Renal cortex interstitium (tissue), 15 donors: ENCODE measurements at places on chromosomes 6 and 20.

DNA sequence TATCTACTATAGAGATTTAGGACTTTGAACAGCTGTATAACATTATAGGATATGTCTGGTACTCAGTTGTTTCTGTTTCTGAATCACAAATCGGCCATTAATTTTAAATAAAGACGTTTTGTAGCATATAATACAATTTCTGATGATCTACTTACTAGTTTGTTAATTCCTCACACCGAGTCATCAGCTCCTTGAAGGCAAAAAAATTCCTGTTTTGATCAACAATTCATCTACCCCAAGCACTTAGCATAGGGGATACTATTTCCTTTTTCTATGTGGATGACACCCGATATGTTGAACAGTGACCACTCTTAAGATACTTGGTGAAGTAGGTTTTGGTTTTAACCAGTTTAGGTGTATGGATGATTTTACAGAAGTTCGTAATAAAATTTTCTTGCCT lies 107.3 kb downstream of the NCOA3 start:
- no peak for DNase-seq

DNA sequence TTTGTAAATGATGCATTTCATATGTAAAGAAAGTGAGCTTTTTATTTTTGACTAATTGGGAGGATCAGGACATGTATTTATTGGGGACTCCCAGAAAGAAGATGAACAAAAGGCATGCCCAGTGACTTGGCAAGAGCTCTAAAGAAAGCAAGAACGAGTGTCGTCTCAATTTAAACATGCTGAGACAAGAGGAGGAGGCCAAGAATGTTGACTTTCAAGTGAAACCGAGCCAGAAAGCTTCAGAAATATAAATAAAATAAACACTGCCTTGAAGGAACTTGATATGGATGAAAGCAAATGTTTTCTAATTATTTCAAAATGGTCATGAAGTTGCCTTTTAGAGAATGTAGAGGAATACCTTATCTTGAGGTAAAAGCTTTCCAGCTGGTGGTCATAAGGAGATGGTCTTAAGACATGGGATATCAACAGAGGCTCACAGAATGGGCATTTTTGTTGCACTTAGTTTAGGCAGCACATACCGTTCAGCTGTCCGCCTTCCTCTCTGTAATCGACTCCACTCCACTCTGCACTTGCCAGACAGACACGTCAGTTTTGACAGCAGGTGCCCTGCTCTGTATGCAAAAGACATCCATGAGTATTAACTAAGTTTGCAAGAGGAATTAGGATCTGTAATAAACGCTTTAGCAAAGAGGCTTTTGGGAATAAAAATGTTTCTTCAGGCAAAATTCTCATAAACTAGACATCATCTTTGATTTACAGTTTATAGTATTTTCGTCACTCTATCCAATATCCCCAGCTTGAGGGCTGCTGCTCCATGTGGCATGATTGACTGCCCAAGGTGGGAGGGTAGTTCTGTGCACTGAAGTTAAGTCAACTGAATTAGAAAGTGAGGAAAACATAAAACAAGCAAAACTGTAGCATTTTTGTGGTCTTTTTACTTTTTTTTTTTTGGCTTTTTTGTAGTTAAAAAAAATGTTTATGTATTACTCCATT lies 613.1 kb downstream of the PKHD1 start:
- no peak for DNase-seq

- DNase-seq: no peak
Measured at GRCh38 chr20:25864326-25864962, 167.8 kb upstream of the ZNF337 start.

GRCh38 chr6:167424700-167425099 lies 99.8 kb downstream of the TTLL2 start:
- no peak for DNase-seq

DNA sequence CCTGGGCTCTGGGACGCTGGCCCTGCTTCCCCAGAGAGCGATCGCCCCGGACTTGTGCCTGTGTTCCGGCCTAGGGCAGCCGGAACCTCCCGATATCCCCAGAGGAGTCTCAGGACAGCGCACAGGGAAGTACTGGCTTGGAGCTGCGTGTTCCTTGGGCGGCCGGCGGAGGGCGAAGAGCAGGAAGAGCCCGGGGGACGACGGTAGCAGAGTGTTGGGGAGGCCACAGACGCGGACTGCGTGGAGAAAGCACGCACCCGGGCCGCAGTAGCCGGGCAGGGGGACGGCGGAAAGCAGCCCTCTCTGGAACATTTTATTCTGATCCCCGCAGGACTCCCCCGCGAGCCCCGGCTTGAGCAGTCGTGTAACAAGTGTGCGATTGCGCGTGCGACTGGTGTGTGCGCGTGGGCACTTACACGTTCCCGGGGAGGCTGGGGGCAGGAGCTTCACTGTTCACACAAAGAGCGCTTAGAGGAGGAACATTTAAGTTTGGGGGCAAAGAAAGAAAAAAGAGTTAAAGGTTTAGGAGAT lies 36.1 kb downstream of the NCR2 start:
- no peak for DNase-seq

DNA sequence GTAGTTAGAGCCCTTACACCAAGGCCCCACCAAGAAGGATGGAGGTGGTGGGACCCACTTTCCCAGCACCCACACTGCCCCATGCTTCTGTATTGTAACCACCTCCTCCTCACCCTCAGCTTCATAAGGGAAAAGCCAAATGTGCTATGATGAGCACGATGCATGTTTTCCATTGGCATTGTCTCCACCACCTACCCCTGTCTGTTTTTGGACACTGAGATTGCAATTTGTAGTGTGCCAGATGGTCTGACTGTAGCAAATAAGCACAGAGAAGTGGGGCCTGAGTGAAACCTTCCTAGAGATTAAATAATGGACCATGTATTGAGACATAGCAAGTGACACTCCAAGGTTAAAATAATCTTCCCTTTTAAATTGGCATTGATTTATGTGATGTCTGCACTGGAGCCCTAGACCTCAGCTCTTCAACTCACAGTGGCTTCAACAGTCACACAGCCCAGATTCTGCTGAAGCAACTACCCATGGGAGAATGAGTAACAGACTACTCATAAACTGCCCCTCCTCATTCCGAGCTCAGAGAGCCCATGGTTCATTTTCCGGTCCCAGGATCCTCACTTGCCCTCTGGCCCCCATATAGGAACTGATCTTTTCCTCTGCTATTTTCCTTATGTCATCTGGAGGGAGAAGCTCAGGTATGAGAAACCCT lies 177.9 kb downstream of the COL9A1 start:
- DNase-seq: no peak

- no peak for DNase-seq
Measured at GRCh38 chr6:162952423-162952822, 224.6 kb downstream of the PACRG start.

GRCh38 chr20:19012676-19013075 lies 199.1 kb downstream of the SCP2D1 start:
- no peak for DNase-seq

- DNase-seq: no peak
Measured at GRCh38 chr6:14873781-14874441, 372.0 kb upstream of the JARID2 start.

DNA sequence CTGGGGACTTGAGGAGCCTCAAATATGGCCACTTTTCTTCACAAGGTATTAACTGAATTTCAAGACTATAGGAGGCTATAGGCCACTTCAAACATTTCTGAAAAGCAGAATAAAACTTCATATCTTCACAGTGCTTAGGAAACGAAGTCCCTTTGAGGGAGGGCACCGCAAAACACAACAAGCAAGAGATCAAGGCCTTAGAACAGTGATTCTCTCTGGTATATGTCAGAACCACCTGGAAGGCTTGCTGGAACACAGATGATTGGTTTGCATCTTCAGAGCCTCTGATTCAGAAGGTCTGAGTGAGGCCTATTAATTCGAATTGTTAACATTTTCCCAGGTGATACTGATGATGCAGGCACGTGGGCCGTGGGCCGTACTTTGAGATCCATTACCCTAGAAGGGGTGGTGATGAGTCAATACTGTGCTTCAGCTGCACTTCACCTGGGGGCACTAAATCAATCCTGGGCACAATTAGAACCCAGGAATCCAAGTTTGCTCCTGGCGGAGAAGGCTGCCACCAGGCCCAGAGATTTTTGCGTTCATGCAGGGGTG lies 10.7 kb downstream of the SUN5 start:
- no peak for DNase-seq

- DNase-seq: no peak
Measured at GRCh38 chr6:120108061-120108795, 758.7 kb upstream of the MAN1A1 start.

- DNase-seq: no peak
Measured at GRCh38 chr20:59434960-59435359, 134.5 kb downstream of the EDN3 start.

DNA sequence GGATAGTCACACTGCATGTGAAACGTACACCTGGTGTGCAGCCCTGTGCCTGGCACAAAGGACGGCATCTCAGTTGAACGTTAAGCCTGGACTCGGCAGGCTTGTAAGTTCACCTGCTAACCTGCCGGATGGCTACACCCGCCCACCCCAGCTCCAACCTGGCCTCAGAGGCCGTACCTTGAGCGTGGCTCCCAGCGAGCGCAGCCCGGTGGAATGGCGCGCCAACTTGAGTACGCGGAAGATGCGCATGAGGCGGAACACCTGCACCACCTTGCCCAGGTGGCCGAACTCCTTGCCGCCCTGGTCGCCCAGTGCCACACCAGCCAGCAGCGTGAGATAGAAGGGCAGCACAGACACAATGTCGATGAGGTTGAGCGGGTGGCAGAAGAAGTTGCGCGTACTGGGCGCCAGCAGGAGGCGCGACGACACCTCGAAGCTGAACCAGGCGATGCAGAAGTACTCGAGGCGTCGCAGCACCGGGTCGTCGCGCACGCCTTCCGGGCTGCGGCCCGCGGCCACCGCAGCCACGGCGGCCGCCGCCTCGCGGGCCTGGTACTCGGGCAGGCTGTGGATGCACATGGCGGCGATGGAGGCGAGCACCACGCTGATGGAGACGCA lies 3.3 kb downstream of the KCNS1 start:
- peak; percentile 27 for DNase-seq

- DNase-seq: no peak
Measured at GRCh38 chr6:69392745-69393144, 404.1 kb downstream of the LMBRD1 start.

- DNase-seq: no peak
Measured at GRCh38 chr20:10481676-10482075, 46.6 kb downstream of the SLX4IP start.

GRCh38 chr6:4559281-4559875 lies 216.8 kb upstream of the CDYL start:
- DNase-seq: no peak

DNA sequence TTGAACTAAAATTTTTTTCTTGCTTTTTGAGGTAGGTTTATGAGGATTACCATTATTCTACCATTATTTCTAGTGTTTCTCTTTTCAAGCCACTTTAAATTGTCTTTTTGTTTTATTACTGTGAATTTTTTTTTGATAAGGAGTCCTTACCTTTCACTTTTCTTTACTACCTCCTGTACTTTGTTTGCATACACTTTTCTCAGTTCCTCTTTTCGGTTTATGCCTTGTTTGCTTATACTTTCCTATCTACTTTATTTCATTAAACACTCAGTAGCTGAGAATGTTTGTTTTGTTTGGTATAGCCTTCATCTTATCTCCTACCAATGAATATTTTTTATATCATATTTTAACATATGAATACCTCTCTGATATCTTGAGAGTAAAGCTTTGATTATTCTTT lies 147.9 kb downstream of the TFAP2B start:
- DNase-seq: no peak

GRCh38 chr6:90610301-90610750 lies 23.5 kb upstream of the MAP3K7 start:
- no peak for DNase-seq

DNA sequence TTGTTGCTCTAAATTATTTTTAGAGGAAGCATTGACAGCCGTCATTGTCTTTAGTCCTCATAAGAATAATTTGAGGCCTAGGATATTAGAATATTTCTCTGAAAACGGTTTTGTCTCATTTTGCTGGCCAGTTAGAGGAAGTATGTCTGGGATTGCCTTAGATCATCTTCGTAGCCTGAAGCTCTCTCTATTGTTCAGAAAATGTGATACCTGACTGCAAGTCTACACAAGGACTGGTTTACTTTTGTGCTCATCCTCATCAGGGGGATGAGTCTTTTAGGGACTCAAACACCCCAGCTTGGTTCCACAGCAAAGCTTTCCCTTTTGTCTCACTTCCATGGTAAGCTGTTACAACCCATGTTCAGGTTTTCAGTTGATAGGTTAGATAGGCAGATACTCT lies 141.8 kb downstream of the FARS2 start:
- DNase-seq: no peak

DNA sequence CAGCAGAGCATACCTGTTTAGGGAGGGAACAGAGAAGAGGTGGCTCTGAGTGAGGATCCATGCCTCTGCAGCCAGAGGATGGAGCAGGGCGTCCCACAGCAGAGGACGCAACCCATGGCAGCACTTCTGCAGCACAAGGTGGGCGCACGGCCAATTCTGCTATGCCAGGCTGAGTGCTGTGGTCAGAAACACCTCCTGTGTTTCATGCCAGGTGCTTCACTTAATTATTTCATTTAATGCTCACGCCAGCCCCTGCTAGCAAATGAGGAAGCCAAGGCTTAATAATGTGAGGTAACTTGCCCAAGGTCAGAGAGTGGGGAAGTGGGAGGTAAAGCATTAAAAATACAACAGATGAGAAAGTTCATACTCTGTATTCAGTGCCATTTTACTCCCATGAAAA lies 68.5 kb upstream of the PTGIS start:
- DNase-seq: no peak

DNA sequence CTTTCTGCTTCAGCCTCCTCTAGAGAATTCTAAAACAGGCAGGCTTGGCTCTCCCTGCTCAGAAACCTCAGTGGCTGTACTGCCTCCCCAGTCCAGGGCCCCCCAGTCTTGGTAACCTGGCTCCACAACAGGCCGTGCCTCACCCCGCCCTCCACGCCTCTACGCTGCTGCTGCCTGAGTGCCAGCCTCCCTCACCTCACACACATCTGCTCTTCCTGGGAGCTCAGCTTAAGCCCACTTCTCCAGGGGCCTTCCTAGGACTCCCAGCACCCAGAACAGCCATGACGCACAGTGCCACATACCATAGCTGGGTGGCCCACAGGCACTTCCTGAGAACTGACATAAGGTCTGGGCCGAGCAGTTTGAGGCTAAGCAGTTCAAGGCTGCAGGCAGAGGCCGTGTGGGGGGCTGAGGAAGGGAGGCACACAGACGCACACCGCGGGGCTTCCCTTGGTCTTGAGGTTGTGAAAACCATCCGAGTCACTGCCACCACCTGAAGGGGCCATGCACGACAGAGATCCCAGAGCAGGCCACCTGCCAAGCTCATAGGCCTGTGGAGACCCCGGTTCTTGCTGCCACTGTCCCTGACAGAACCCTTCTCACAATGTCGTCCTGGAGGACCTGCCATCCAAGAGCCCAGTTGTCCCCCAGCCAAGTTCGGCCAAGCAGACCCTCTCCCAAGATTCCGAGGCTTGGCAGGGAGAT lies 42.6 kb downstream of the DSTN start:
- DNase-seq: no peak

GRCh38 chr6:68182386-68182785 lies 452.7 kb upstream of the ADGRB3 start:
- DNase-seq: no peak
